ENCODE measurements at places on chromosomes 13 and 19. TPM values are rescaled to one million over a fixed set of nuclear protein-coding genes. Genes with fewer than 3 reads are reported as not detected.

Gene ALG11
- 32.6 TPM for polyA plus RNA-seq

Gene LIN7B
- polyA plus RNA-seq, result 6.8 TPM

Gene LRRC4B
- polyA plus RNA-seq, result 13.8 TPM

Gene ZNF506
- polyA plus RNA-seq, result 32.1 TPM

Gene ODAD3
- polyA plus RNA-seq, result 1.9 TPM

Gene WDR62
- polyA plus RNA-seq, result 6.2 TPM

Gene KCNN4
- 0.70 TPM for polyA plus RNA-seq

Gene PSG5
- polyA plus RNA-seq, result not detected

Gene FFAR3
- polyA plus RNA-seq, result 0.17 TPM

Gene CYP4F3
- polyA plus RNA-seq, result 0.62 TPM

Gene TPP2
- 67.5 TPM for polyA plus RNA-seq

DNA sequence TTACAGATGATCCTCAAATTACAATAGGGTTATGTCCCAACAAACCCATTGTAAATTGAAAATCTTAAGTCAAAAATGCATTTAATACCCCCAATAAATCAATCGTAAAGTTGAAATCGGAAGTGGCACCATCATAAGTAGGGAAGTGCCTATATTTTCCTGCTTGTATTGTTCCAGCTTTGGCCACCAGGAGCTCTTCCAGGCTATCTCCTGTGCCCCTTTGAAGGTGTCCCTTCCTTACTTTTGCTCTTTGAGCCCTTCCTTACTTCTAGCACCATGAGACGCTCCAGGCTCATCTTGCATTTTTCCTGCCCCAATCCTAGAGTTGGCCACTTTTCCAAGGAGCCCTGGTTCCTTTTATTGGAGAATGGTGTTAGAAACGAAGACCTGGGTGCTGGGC, 163.0 kb upstream of the TSC22D1 start:
- DNase-seq, result no peak

DNA sequence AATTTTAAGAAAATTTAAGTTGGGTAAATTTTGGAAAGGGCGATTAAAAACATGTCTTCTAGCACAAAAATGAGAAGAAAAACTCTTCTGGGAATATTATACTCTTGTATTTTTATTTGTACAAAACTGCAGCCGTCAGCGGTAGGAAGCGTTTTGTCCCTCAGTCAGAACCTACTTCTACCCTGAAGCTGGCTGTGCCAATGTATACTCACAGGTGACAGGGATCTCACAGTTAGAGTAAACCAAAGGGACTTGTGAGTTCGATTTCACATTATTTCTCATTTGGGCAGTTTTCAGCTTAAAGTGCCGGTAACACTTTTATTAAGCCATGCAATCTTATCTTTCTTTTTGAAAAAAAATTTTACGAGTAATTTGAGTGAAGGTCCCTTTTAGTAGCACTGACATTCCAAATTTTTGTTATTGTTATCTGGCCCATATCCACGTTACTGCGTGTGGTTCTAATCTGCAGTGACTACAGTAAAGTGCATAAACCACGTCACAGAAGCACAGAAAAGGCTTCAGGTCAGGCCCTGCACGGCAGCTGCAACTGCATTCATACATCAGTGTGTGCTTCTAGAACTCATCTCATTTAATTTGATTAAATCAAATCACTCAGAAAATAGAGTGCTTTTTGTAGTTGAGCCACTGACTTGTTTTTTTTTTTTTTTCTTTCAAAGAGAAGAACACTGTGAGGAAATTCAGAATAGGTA, 387.3 kb downstream of the LIG4 start:
- no peak for DNase-seq

DNA sequence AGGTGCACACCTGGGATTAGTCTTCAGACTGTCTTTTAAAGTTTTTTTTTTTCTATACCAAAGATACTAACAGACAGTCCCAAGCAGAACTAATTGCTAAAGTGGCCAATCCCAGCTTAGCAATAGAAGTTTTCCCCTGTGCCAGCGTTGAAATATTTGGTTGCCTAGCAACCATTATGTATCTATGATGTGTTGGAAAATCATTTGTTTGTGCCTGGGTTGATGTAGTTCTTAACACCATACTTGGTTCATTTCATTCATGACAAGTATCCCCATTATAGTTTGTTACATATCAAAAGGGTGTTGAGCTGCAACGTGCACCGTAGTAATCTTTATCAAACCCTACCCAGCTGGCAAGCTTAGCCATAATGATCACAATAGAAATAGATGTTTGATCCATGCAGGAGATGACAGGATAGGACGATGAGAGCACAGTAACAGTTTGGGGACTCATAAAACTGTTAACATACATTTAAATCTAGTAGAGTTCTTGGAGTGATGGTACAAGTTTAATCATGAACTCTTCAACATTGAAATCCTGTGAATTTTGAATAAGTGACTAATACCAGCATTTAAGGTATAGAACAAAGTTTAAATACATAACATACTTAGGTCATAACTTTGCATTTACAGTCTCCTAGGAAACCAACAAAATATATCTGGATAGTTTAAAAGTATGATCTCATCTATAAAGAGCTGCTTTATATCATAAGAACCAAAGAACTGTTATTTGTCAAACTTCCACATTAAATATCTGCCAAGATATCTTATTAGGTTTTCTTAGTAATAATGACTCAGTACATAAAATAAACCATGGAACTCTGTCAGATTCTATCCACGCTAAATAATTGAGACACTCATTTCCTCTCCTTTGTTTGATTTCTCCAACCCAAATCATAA, 73.4 kb downstream of the MBNL2 start:
- DNase-seq, result no peak

- DNase-seq, result no peak
These were observed 1.1 kb downstream of the FOXO1 start for GRCh38 chr13:40665126-40666044.

DNA sequence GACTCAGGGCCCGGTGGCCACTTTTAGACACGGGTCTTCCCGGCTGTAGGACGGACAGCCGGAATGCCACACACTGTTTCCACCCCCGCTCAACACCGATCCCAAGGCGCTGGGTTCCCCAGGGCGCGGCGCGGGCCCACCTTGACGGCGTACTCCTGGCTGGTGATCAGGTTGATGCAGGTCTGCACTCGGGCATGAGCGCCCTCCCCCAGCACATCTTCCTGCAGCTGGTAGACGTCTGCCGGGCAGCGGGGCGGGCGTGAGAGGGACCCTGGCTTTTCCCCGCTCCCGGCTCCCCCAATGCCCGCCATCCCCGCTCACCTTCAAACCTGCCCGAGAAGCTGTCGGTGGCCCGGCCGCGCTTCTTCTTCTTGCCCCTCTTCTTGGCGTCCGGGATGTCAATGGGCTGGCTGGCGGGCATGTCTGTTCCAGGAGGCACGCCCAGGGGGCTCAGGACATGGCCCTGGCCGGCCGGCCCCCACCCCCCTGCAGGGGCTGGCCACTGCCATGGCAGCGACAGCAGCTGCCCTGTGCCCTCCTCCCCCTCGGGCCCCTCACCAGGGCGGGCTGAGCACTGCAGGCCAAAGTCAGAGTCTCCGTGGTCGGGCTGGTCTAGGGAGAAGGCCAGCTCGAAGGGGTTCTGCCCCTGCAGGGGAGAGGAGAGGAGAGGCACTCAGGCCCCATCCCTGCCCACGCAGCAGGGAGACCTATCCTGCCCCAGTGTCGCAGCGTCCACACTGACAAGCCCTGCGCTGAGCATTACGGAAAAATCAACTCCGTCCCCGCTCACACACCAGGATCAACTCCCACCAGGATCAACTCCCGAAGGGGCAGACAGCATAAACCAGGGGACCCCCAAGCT, 4.8 kb downstream of the MKNK2 start:
- no peak for DNase-seq

DNA sequence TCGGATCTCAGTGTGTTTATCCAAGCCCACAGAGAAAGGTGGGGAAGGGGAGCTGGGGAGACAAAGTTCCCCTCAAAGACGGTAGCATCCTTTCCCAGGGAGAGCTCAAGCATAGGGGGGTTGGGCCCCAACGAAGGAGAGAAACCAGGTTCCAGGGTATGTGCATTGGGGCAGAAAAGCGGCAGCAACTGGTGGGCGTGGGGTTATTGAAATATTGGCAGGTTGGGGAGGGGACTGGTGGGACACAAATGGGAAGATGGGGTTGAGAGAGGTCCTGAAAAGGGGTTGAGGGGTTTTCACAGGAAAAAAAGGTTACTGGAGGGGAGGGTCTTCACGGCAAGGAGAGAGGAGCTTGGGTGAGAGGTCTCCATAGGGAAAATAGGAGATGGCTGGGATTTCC, 1.0 kb downstream of the ASF1B start:
- no peak for DNase-seq

DNA sequence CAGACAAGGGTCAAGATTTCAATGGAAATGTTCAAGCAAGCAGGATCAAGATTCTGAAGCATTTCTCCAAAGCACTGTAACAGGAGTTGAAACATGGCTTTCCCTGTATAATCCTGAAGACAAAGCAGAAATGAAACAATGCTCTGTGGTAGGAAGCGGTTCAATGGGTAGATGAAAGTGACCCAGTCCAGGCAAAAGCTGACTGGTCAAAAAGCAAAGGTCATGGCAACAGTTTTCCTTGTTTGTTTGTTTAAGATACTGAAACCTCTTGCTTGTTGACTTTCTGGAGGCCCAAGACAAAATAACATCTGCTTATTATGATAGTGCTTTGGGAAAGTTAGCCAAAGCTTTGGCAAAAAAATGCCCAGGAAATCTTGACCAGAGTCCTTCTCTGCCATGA, 1343.9 kb upstream of the PCDH9 start:
- DNase-seq, result no peak

DNA sequence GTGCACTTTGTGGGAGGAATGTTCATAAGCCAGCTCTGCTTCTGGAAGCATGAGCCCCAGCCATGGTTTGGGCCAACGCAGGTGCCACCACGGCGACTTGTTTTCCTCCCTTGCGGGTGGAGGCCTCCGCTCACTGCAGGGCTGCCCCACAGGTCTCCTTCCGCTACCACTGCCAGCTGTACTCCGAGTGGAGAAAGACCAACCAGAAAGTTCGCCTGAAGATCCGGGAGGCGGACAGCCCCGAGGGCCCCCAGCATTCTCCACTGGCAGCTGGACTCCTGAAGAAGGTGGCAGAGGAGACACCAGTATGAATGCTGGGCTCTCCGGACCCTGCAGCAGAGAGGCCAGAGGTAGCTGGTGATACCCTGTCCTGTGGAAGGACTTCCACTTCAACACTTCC, 6.5 kb upstream of the HNRNPM start:
- no peak for DNase-seq

GRCh38 chr19:2330255-2330631, 1.8 kb downstream of the SPPL2B start:
- DNase-seq, result no peak

DNA sequence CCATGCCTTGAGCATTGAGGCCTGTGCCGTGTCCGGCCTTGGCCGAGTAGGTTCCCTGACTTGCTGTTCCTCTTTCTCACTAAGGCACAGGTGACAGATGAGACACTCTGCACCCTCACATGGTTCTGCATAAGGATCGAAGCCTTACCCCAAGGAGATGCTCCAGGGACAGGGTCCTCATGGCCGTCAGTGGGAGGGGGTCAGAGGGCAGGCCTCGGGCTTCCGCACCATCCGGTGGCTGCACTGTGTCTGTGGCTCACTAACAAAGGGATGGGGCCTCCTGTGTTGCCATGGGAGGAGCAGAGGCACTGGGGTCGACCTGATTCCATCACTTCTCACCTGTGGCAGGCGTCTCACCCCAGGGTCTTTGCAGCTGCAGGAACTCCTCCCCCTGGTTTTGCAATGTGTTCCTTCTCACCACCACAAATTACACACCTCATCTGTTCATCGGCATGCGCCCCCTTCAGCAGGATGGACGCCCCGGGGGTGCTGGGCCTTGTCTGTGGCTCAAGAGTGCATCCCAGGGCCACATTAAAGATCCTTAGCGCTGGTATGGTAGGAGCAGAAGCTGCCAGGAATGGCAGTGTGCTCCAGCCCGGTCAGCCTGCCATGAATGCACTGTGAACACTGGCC, 113.3 kb upstream of the SOX1 start:
- no peak for DNase-seq

- no peak for DNase-seq
These were observed 48.4 kb downstream of the AKAP11 start for GRCh38 chr13:42320375-42320787.

DNA sequence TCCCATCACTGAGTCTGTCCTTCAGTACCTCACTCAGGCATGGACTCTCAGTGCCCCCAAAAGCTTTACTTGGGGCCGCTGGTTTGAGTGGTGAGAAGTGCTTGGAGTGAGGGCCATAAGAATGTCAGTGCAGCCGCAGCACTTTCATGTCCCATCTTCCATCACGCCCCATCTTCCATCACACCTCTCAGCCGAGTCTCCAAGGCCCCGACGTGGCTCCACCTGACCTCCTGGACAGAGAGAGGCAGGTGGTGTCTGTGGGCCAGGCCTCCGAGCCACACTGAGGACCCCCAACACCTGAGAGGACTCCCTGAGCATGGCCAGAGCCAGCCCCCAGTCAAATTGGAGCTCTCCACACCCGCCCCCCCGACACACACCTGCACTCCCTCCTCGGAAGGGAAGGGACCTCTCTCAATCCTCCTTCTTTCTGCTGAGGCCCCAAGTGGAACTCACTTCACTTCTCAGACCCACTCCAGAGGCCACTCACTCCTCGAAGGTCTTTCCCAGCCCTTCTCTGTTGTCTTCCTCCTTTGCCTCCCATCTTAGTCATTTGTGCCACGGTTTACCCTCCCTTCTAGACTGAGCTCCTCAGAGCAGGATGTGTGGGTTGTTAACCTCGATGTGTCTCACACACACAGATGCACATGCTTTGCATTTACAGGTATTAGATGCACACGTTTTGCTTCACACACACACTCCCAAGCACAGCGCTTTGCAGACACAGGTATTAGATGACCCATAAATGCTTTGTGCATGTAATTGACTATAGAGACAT, 65.7 kb upstream of the ATP12A start:
- no peak for DNase-seq

GRCh38 chr19:33458807-33459206, 62.8 kb downstream of the PEPD start:
- no peak for DNase-seq

GRCh38 chr19:17020385-17020784, 6.2 kb downstream of the CPAMD8 start:
- DNase-seq, result no peak

- no peak for DNase-seq
These were observed 23.0 kb upstream of the ISYNA1 start for GRCh38 chr19:18460900-18461299.

GRCh38 chr13:113730258-113730691, 28.8 kb upstream of the TMEM255B start:
- DNase-seq, result no peak

- DNase-seq, result no peak
These were observed 8.4 kb upstream of the RAP2A start for GRCh38 chr13:97425590-97425989.

DNA sequence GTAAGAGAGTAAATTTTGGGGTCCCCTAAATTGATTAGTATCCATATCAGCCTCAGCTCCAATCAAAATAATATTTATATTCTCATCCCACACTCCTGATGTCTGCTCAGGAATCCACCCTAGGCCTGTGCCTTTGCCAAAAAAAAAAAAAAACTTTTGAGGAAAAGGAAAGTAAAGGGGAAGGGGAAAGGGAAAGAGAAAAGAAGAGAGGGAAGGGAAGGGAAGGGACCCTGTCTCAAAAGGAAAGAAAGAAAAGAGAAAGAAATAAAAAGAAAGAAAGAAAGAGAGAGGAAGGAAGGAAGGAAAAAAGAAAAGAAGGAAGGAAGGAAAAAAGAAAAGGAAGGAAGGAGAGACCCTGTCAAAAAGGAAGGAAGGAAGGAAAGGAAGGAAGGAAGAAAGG, 91.8 kb upstream of the CACNA1A start:
- DNase-seq, result no peak

- no peak for DNase-seq
These were observed 1564.3 kb upstream of the PRR20A start for GRCh38 chr13:55576389-55576788.

Data from renal cortex interstitium (tissue), 15 donors.